ENCODE measurements at places on chromosomes 6 and 20.

GRCh38 chr20:46051556-46052308 lies 22.7 kb downstream of the SLC12A5 start:
- no peak for DNase-seq

- no peak for DNase-seq
Measured at GRCh38 chr20:62089393-62089792, 23.7 kb upstream of the TAF4 start.

DNA sequence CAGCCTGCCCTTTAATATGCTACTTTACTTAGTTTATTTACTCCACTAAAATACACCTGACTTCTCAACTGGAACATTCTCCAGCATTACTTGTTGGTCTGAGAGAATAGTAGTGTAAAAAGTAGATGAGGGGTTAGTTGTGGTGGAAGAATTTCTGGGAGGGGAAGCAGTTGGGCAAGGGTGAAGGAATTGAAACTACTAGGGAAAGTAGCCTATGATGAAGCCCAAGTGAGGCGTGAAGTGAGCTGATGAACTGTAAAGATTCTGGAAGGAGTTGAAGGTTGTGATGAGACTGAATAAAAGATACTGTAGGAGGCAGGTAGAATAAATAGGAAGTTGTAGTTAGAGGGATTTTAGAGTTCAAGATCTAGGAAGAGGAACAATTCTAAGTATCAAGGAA lies 72.5 kb downstream of the ITCH start:
- no peak for DNase-seq

DNA sequence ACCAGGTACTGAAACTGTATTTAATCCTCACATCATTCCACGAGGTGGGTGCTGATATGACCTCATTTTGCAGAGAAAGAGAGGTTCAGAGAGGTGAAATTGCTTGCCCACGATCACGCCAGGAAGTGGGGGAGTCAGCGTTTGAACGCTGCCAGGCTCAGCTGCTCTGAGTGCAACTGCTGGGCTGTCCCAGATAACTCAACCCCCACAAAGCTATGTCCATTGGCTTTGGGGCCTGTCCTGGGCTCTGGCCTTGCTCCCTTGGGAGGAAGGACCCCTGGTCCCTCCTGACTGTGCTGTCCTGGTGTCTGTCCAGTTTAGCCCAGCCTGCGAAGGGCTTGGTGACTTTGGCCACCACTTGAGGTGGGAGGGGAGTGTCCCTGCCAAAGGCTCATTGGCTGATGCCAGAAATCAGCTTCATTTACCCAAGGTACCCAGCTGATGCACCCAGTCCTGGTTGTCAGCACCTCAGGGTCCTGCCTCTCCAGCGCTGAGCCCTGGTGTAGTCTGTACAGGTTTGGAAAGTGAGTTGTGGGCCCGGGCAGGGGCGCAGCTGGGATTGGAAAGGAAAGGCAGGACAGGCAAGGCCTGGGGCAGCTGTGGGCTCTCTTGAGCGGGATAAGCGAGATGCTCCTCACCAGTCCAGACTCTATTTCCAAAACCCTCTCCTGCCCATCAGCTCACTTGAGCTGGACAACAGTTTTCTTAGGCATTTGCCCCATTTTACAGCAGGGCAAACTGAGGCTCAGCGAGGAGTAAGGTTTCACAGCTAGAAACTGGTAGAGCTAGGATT lies 38.5 kb downstream of the SUN5 start:
- no peak for DNase-seq

GRCh38 chr6:1043458-1043836 lies 268.5 kb upstream of the FOXQ1 start:
- no peak for DNase-seq

- no peak for DNase-seq
Measured at GRCh38 chr6:1181939-1182605, 129.8 kb upstream of the FOXQ1 start.

GRCh38 chr6:113476937-113477839 lies 380.0 kb upstream of the MARCKS start:
- no peak for DNase-seq

GRCh38 chr6:114008331-114008730 lies 37.4 kb upstream of the HDAC2 start:
- no peak for DNase-seq

- DNase-seq, result no peak
Measured at GRCh38 chr20:34449674-34450592, 66.3 kb upstream of the DYNLRB1 start.

DNA sequence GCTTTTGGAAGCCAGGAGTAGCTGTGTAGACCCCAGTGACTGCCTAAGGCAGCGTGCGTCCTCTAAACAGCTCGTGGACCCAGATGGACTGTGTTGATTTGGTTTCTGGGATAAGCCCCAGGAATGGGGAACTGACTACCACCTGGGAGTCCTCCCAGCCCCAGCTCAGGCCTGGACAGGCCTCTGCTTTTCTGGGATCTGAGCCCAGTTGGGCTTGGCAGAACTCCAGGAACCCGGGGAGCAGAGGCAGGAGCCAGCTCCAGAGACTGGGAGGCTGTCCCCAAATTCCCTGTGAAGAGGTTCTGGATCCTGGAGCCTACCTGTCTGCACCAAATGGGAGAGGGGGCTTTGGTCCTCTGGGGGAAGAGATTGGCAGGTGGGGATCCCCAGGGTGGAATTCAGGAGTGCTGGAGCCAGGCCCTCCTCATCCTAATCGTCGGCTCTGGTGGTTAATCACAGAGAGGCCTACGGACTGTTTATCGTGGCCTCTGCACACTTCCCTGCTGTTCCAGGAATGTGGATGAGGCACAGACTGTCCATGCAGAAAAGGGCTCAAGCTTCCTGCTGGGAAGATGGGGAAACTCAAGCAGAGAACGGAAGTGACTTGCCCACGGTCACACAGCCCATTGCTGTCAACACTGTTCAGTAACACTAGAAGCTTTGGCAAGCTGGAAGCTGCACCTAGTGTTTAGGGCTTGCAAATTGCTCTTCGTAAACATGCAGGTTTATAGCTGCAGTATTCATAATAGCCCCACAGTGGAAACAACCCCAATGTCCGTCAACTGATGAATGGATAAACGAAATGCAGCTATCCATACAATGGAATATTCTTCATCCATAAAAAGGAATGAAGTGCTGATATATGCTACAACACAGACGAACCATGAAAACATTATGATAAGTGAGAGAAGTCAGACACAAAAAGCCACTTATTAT lies 100.6 kb downstream of the KCNB1 start:
- DNase-seq, result no peak

DNA sequence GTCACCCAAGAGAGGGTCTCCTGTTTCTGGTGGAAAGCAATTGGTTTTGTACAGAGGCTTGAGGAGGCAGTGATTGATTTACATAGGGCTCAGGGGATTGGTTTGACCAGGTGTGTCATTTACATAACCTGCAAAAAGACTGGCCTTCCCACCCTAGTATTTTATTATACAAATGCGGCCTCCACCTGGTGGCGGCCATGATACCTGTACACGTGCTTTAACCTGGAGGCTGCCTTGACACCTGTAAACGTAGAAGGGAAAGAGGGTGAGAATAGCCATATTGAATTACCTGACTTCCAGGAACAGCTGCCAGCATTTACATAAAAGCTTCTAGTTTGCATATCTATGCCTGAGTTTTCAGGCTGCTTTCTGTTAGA lies 48.7 kb downstream of the HLA-DPB1 start:
- no peak for DNase-seq

GRCh38 chr20:37220731-37221130 lies 40.9 kb downstream of the GHRH start:
- DNase-seq, result no peak

GRCh38 chr6:160788806-160789205 lies 86.8 kb downstream of the PLG start:
- no peak for DNase-seq

DNA sequence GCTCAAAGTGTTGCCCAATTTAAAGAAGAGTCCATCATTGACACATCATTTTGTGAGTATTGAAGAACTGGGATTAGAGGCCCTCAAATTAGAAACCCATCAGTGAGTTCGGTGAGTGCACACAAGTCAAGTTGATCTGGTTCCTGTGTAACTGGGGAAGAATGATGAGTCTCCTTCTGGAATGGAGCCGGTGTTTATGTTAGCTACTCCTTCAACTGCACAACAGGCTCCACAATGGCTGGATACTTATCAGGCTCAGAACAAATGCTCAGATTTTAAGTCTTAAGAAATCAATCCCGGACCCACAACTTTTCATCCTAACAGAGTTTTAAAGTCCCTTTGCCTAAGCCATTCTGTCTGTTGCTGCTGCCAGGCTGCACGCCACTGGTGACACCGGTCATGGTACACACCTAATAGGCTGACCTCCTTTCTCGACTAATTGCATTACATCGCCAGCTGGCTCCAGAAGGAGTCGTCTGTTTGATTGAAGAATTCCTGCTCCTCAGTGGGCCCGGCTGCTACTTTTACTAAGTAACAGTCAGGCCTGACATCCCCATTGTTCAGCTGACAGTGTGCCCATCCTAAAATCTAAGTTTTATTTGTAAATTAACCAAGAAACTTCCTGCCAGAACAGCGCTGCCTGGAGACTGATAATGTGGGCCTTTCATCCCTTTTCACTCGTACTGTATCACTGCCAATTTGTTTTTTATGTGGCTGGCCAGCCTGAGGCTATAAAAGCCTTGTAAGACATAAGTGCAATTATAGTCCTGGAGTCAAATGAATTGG lies 130.4 kb downstream of the INSM1 start:
- DNase-seq, result no peak

DNA sequence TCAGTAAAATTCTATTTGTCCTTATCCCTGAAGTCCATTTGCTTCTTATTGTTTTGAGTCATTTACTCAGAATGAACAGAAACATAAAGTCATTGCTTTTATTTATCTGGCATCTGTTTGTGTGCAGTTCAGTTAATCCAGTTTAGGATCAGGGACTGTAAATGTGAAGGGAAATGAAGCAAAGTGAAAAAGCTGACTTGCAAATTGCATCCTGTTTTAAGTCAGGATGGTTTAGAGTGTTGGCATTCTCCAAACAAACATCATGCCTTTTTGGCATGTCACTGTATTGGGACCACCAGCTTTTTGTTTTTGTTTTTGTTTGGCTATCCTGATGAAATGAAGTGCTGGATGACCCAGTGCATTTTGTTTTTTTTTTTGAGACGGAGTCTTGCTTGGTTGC lies 100.2 kb upstream of the CLDN20 start:
- DNase-seq, result no peak

DNA sequence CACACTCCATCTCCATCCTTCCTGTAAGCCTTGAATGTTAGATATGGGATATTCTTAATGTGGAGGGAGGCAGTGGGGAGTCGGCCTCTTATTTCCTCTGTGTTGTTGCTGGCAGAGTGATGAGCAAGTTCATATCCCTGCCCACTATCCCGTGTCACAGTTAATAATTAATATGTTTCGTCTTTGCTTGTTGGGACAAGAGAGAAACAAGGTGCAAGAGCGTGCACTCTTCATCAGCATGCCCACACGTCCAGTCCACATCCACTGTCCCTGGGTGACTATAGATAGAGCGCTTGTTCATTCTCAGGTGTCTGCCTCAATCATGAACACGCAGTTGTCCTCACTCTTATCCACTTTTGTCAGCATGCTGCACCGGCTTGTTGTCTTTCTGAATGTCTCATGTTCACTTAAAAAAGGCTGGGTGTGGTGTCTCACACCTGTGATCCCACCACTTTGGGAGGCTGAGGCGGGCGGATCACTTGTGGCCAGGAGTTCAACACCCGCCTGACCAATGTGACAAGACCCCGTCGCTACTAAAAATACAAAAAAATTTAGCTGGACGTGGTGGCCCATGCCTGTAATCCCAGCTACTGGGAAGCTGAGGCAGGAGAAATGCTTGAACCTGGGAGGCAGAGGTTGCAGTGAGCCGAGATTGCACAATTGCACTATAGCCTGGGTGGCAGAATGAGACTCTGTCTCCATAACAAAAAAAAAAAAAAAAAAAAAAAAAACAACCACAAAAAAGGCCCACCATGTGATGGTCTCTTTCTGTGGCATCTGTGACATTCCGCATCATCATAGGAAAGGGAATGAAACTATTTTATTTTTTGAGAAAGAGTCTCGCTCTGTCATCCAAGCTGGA lies 34.2 kb downstream of the PPP1R3G start:
- DNase-seq, result no peak

GRCh38 chr6:165722022-165722421 lies 59.0 kb upstream of the PDE10A start:
- DNase-seq, result no peak
